Cardiac septum (tissue), 1 donor: ENCODE measurements at places on chromosomes 3 and 15. TPM values are rescaled to one million over a fixed set of nuclear protein-coding genes. Genes with fewer than 3 reads are reported as not detected.
A peak's percentile ranks its signal among the peaks of the same experiment; 100 is the strongest.

SUCLG2 gene
- 62.5 TPM for total RNA-seq

DNA sequence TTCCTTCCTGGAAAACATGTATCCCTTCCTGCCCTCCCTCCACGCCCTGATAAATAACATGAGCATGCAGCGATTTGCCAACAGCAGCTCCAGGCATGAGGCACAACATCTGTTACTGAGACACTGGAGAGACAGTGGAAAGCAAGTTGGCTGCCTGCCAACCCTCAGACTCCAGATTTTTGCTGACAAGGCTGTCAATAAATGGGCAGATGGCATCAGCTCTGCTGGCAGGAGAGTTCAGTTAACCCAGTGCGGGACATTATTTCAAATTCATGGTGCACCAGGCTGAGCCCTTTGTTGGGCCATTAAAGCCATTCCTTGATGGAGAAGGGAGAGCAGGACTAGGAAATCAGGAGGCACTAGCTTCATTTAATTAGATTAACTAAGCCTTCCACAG, 293.3 kb downstream of the MEX3B start:
- peak; percentile 60 for DNase-seq

DNA sequence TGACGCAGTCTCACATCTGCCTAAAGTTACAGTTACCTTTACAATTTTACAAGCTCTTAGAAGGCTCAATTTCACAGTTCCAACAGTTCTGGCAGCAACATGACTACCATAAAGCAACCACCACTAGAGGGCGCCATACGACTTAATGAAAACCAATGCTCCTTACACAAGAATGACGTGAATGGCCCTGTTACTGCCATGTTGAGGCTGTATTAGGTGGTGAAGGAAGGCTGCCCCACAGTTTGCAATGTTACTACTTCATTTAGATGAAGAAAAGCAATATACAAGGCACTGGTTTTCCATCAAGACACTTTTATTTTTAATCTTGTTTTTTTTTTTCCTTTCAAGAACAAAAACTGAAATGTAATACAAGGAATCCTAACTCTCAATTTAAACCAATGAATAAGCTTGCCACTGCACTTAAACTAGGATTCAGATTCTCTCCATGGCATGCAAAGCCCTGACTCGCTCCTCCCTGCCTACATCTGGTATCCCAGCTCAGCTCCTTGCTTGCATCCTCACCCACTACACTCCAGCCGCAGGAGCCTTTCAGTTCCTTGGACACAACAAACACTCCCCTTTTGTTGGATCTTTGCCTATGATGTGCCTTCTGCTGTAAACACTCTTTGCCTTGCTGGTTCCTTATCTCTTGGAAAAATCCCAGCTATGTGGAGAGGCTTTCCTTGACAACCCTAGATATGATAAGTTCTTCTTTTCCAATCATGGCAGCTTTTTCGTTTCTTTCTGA, 270.7 kb downstream of the GBE1 start:
- DNase-seq, result peak; percentile 77

EPM2AIP1 gene
- total RNA-seq, result 22.1 TPM

- no peak for DNase-seq
Measured at GRCh38 chr15:40105517-40106202, 3.0 kb downstream of the BMF start.

DNA sequence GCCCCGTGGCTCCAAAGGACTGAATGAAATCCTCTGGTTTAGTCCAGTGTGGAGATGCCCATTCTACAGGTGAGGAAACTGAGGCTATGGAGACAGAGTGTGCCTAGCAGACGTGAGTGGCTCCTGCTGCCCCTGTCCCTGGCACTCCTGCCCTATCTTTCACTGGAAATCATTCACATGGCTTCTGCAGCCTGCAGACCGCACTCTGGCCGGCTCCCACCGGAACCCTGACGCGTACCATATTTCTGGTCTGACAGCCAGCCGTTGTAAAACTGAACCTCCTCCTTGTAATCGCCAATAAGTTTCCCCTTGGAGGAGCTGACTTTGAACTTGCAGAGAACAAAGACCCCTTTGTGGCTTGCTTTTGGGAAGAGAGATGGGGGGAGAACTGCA, 136.5 kb downstream of the CHSY1 start:
- no peak for DNase-seq

- DNase-seq, result no peak
Measured at GRCh38 chr3:179949412-179949811, 87.3 kb downstream of the PEX5L start.

- no peak for DNase-seq
Measured at GRCh38 chr3:31934018-31934417, 47.0 kb downstream of the OSBPL10 start.

GRAMD1C gene
- 0.70 TPM for total RNA-seq

GP5 gene
- total RNA-seq, result 0.22 TPM

- no peak for DNase-seq
Measured at GRCh38 chr3:54353946-54354345, 231.6 kb downstream of the CACNA2D3 start.

- DNase-seq, result no peak
Measured at GRCh38 chr3:150161011-150161410, 190.3 kb upstream of the PFN2 start.

STAB1 gene
- 52.2 TPM for total RNA-seq

GRCh38 chr3:4831580-4831950, 147.7 kb upstream of the BHLHE40 start:
- DNase-seq, result no peak

- peak; percentile 74 for DNase-seq
Measured at GRCh38 chr15:74173380-74174218, at the start of gene ISLR. TSS of gene ISLR (plus strand) at chr15:74173710. CDS start at chr15:74174859, 1,149 bp downstream.

- DNase-seq, result no peak
Measured at GRCh38 chr15:84947947-84948830, 33.5 kb upstream of the PDE8A start.

GOLGA8O gene
- 2.3 TPM for total RNA-seq

DNA sequence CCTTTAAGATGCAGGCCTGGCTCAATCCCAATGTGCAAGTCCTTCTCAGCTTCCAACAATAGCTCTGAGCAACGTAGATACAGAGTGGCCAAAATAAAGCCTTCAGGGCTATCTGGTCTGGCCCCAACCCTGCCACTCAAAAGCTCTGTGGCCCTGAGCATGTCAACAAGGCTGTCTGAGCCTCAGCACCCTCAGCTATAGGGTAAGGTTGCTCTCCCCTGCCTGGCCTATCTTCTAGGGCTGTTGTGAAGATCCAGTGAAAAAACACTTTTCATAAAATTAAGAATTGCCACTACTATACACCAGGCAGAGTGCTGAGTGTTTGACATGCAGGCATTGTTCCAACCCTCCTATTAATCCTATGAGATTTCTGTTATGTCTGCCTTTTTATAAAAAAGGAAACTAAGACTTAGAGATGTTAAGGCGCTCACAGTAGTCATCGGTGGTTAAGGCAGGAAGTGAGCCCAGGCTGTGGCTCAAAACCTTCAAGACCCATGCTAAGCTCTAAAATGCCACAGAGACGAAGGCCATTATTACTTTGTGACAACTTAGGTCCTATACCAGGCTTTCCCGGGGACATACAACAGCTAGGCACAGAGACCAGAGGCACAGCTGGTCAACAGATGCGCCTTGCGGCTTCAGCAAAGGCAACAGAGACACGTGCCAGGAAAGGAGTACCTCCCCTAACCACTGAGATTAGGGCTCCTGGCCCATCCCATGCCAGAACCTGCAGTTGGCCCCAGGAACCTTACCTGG, 5.1 kb downstream of the POLG start:
- no peak for DNase-seq

VGLL3 gene
- 5.2 TPM for total RNA-seq

DNA sequence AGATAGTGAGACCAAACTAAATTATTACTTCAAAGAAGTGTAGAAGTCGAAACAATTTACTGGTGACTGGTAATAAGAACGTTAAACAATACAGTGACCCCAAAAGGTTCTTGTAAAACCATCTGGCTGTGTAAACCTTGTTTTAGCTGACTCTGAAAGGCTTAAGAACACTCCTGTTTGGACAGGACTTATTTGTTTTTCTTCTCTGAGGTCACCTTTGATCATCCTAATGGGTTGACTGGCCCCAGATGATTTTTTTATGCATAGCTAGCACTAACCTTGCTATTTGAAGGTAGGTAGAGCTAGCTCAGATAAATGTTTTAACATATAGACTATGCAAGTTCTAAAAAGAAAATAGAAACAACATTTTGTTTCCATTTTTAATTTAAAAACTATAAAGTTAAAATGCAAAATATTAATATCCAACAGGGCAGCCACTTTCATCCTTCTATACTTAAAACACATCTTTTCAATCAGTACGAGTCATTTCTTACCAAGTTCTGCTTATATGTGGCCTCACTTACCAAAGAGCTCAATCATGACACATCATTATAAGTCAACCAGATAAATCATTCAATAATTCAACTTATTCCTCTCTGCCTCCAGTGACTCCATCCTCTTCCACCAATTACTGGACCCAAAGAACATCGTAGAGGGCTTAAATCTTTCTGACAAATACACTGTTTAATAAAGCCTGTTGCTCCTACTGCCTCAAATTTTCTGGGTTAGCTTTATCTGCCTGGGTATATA, 158.8 kb downstream of the SSR3 start:
- no peak for DNase-seq

CKMT1A gene
- total RNA-seq, result 0.32 TPM

DNA sequence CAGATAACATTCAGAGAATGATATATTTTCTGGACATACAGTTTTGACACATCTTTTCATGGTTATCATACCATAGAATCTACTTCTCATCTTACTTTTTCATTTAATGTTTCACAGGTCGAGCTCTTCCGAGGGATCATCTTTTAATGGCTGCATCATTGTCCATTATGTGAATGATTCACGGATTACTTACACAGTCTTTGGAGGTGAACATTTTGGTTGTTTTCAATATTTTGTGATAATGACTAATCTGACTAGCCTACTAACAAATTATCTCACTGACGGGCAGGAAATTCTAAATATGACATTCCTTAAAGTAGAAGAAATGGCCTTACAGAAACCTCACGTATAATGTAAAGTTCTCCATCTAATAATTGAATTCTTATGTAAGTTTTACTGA, 209.1 kb upstream of the STRIT1 start:
- DNase-seq, result no peak

RYR3 gene
- total RNA-seq, result 0.54 TPM

GRCh38 chr3:181328346-181328745, 338.8 kb upstream of the DNAJC19 start:
- no peak for DNase-seq

- DNase-seq, result no peak
Measured at GRCh38 chr3:169894110-169894509, 17.3 kb upstream of the SAMD7 start.

PAK6 gene
- 2.6 TPM for total RNA-seq

CACNA1D gene
- 0.46 TPM for total RNA-seq

BUB1B gene
- total RNA-seq, result 0.43 TPM

- DNase-seq, result no peak
Measured at GRCh38 chr15:52102463-52102862, 10.1 kb downstream of the BCL2L10 start.

DNA sequence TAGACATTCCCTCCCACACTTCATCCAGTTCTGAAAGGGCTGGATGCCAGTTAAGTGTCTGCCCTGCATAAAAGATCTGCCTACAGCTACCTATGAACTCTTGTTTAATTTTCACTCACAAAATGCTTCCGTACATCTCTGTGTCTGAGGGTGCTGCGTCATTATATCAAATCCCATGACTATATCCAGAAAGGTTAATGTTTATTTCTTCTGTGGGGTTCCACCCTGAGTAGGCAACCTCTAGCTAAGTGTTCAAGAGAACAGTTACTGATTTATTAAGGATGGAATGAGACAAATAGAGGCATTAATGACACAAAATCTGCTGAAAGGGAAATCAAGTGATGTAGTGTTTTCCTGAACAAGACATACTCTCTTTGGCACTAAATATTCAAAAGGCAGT, 220.2 kb downstream of the MTHFS start:
- DNase-seq, result no peak

DNA sequence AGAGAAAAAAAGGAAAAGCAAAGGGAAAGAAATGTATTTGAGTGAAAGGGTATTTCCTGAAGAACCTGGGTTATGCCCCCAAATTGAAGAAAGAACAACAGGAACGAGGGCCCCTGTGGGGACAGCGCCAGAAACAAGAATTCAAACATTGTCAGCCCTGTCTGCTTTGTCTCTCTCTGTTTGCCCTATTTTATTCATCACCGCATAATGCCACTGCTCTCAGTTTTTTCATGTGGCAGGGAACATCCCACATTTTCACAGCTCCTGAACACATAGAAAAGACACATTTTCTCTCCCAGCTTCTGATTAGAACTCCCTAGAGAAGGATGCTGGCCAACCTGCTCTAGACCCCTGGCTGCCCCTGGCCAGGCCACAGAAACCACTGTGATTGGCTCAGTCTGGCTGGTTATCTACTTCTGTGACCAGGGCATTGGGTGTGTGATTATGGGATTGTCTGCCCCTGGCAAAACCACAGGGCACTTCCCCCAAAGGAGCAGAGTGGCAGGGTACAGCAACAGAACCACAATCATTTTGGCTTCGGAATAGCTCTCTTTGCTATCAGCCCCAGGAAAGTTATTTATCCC, 31.3 kb upstream of the CCDC54 start:
- no peak for DNase-seq

DNA sequence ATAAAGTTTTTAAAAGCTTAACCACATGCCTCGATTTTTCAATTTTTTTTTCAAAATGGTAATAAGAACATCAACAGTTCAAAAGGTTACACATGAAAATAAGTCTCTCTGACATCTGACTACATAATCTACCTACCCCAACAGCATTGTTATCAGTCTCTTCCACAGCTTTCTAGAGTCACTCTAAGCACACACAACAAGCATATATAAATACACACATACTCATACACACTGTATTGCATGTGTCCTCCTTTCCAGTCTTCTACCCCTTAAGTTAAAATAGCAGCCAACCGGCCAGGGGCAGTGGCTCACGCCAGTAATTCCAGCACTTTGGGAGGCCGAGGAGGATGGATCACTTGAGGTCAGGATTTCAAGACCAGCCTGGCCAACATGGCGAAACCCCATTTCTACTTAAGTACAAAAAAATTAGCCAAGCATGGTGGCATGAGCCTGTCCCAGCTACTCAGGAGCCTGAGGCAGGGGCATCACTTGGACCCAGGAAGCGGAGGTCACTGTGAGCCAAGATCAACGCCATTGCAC, 12.2 kb downstream of the TBL1XR1 start:
- DNase-seq, result no peak

CLDN18 gene
- not detected for total RNA-seq

GRCh38 chr3:177194299-177194698, 3.0 kb downstream of the TBL1XR1 start:
- no peak for DNase-seq

DNA sequence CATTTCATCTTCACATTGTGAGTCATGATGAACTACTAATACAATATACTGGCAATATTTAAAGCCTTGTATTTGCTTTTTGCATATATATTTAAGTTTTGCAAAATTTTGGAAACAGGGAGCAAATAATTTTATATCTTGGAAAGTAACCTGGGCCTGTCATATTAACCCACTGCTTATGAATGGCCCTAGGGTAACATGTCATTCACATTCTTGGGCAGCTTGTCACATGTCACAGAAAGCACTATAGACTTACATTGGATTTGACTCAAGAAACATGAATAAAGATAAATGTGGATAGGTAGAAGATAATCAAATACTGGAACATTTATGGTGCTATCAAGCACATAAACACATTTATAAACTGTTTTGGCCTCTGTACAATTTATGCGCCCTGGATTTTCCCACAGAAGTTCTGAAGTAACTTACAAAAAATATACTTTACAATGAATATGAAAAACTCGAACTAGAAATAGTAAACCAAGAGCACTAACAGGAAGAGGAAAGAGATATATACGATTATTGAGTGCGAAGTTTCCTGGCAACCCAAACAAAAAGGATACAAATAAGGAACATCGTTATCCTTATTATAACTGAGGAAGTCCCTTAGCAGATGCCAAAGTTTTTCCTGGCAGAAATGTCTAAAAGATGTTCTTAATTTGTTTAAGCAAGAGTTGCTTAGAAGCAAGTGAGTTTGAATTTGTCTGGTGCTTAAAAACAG, 257.2 kb downstream of the RBMS3 start:
- no peak for DNase-seq
